Activated T-cell treated with anti-CD3 and anti-CD28 coated beads, Interleukin-2, amount 50 U/mL, for 72 hours (primary cell): ENCODE measurements at places on chromosomes 2 and 18. TPM values are rescaled to one million over a fixed set of nuclear protein-coding genes. Genes with fewer than 3 reads are reported as not detected.

The GRB14 gene
- total RNA-seq: not detected

The RSAD2 gene
- 5.4 TPM for total RNA-seq

The SERPINB3 gene
- not detected for total RNA-seq

The TCF23 gene
- not detected for total RNA-seq

The RFTN2 gene
- not detected for total RNA-seq

- no peak for DNase-seq
These were observed 58.7 kb downstream of the FASTKD2 start for GRCh38 chr2:206824087-206824618.

GRCh38 chr2:2707206-2707991, 376.3 kb upstream of the MYT1L start:
- DNase-seq: no peak

DNA sequence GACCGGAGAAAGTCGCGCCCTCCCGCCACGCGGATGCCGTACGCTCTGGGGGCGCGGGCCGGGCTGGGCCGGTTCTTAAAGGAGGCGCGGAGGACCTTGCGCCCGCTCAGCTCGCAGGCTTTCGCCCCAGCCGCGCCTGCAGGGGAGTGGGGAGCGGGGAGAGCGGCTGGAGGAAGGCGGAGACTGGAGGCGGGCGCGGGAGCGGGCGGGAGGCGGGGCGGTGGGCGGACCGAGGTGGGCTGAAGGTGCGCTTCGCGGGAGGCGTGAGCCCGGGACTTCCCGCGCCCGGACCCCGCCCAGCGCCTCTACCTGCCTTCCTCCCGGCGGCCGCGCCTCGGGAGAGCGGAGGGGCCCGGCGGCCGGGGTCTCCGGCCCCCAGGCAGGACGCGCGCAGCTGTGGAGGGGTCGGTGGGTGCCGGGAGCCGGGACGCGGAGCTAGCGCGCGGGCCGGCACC, at the start of gene ADRA2B:
Gene ADRA2B, minus strand, starts transcription at position 148 of the 455 bp plus-strand sequence. CDS start 422 bp downstream, outside the sequence.
- peak; percentile 78 for DNase-seq

DNA sequence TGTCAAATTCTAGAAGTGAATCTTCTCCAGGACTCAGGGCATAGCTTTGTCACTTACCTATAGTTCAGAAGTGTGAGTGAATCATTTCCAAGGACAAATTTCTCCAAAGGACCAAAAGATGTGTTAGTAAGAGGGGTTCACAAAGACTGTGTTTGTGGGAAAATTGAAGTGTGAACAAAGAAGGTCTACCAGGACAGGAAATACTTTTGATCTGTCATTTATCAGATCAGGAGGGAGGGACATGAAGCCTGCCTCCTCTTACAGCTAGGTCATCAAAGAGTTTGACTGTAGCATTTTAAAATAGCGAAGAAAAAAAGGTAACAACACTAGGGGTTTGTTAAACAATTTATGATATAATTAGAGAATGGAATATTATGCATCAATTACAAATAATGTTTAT, 2.0 kb upstream of the CD28 start:
- DNase-seq: no peak

DNA sequence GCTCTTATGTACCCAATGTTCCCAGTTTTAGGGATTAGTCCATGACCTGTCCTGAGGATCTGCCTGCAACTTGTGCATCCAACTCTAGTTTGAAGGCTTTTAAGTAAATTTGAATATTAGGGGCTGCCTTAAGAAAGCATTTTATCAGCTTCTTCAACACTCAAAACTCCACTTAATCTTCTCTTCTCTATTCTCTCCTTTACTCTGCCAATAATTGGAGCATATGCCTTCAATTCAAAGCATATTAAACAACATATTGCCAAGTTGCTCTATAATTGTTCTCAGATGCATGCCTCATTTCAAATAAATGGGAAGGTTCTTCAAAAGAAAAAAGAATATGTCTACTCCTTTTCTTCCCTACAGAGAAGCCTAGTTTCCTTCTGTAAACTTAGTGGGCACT, 84.8 kb upstream of the NCKAP5 start:
- no peak for DNase-seq

DNA sequence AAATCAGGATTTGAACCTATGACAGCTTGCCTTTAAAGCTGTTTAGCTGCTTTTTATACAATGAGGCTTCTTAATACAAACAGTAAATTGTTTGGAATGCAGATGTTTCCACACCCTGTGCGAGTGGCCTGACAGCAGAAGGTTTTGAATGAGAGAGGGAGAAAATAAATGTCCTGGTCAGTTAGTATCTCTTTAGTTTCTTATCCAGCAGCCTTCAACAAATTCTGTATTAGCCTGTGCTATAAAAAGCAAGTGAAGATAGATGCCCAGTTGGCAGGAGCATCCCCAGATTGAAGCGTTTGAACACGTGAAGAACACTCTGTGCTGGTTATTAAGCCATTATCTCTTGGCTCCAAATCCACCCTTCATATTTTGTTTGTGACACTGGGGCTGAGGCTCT, 70.6 kb downstream of the CERS6 start:
- no peak for DNase-seq

DNA sequence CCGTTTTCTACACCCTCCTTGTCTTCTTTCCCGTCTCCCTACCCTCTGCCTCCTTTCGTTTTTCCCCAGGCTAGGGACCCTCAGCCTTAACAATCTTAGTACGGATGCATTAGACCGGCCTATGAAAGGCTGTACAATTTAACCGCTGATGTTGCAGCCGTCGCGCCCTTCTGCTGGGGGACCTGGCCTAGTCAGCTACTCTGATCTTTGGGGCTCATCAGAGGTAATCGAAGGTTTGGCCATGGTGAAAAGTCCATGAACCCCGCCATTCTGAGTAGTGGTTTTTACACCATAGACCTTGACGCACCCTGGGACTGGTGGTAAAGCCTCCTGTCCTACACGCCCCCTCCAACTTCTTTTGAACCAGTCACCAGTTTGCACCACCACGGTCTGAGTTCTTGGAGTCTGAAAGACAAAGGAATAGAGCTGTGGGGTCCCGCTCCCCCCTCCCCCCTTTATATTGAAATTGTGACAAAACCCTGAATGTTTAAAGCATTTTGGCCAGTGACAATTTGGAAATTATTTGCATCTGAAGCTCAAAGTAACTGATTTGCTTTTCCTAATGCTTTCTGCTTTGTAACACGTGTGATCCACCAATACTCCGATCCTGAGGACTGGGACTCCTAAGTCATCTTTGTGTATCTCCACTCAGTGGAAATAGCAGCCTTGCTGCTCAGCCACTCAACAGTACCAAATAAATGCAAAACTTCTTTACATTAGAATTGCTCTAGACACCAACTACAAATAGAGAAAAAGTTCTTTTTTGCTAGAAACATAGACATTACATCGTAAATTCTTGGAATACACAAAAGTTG, 642 bp upstream of the SRSF7 start:
- DNase-seq: peak; percentile 39

DNA sequence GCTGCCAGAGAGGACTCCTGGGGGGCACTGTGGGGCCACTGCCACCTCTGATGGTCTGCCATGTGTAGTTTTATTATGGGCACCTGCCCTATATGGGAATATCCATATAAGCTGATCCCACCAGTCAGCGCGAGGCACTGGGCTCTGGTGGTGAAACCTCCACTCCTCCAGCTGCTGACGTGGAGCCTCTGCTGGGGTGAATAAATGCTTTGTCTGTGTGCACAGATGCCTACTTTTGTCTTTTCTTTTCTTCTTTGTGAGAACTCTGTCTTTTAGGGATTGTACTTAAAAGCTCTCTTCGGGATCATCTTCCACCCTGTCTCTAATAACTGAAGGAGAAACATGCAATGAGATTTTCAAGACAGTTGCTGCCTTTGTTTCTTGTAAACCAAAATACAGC, 68.9 kb upstream of the NCK2 start:
- DNase-seq: no peak

- DNase-seq: no peak
These were observed 5.9 kb upstream of the RPL37A start for GRCh38 chr2:216492597-216493333.

GRCh38 chr18:20971886-20972267, 139.7 kb downstream of the ROCK1 start:
- no peak for DNase-seq

GRCh38 chr2:168139852-168140251, 107.5 kb downstream of the STK39 start:
- no peak for DNase-seq

DNA sequence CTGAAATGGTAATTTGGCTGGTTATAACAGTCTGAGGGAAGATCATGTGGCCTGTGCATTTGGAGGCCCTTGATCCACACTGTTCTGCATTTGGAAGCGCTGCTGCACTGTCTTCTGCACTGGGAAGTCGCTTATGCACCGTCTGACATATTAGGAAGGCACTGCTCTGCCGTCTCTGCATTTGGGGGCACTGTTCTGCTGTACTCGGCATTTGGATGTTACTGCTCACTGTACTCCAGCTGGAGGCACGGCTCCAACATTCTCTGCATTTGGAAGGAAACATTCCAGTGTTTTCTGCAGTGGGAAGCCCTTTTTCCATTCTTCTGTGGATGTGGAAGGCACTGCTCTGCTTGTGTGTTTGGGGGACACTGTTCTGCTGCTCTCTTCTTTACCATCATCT, 9.6 kb upstream of the PROM2 start:
- DNase-seq: no peak

DNA sequence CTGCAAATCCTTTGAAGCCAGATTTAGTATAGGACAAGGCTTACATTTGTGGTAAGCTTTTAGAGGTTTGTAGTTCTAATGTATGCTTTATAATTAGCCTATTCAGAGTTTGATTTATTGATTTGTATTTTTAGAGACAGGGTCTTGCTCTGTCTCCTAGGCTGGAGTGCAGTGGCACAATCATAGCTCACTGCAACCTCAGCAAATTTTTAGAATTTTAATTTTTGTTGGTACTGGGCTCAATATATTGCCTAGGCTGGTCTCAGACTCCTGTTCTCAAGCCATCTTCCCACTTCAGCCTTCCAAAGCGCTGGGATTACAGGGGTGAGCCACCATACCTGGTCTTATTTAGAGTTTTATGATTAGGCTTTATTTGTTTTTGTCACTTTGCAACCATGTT, 4.5 kb downstream of the KCNJ13 start:
- DNase-seq: no peak

- DNase-seq: no peak
These were observed 5.1 kb downstream of the COMMD1 start for GRCh38 chr2:61910603-61911002.

DNA sequence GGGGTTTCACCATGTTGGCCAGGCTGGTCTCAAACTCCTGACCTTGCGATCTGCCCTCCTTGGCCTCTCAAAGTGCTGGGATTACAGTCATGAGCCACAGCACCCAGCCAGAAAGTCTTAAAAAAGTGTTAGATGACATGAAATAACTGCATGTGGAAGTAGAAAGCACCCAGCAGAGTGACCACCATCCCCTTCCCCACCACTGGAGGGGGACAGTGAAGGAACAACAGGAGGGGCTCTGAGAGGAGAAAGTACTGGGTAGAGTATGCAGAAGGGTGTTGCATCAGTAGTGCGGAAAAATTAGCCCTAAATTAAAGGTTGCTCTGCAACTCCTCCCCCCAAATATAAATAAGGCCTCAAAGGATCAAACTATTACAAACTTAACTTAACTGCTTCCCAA, 230.5 kb downstream of the ZNF521 start:
- DNase-seq: no peak

DNA sequence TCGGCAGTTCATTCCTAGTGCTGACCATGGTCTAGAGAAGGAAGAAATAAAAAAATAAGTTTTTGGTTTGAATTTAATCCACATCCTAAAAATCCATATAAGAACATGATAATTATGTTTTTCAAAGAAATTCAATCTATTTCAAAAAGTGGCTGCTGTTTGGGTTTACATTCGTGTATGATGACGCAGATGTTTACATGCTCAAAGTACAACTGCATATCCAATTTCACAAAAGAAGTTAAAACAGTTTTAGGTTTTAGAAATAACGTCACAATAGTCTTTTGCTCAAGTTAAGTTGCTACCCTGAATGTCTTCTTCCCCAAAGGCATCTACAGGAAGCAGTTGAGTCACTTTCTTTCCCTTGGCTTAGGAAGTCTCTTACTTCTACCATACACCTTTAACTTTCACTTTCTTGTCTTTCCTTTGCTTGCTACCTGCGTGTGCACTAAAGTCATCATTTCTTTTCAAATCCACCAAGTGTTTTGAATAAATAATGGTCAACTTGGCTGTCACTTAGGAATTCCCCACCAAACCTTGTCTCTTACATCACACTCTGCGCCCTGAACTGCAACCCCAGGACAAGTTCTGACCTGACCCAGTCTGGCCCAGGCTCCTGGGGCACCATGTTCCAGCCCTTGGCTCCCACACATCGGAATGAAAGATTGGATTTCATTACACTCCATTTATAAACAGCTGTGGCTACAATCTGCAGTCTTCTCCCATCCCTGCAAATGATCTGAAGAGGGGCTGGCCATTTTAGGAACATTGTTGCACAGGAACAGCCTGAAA, 28.4 kb downstream of the FAM237A start:
- DNase-seq: no peak

DNA sequence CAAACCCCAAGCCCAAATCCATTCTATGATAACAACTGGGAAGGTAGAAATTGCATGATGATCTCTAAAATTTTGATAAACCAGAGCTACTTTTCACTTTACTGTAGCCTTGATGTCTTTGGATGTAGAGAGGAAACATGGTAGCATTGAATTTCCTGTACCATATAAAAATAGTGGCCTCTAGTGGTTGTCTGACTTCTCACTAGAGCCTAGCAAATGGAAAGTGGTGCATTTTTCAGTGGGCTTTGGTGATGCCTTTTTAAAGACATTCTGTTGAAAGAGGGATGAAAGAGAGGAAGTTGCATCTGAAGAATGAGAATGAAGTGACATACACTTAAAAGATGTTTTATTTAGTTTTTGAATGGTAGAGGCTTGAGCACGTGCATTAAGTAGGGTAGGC, 662.2 kb downstream of the XIRP2 start:
- no peak for DNase-seq

DNA sequence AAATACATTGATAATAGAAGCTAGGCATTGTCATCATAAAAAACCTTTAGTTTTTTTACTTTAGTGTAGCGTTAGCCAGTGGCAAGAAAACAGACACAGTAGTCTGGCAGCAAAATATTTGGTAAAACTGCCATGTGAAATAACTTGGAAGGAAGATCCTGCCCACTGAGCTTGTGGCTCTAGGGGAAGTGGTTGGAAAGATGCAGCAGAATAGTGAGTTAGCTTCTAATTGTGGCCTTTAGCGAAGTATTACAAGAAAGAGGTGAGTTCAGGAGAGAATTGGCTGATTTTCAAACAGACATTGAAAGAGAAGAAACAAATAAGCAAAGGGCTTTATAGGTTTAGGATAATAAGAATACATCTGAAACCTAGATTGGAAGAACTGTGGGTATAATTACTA, 1887.8 kb upstream of the CELF4 start:
- DNase-seq: no peak

DNA sequence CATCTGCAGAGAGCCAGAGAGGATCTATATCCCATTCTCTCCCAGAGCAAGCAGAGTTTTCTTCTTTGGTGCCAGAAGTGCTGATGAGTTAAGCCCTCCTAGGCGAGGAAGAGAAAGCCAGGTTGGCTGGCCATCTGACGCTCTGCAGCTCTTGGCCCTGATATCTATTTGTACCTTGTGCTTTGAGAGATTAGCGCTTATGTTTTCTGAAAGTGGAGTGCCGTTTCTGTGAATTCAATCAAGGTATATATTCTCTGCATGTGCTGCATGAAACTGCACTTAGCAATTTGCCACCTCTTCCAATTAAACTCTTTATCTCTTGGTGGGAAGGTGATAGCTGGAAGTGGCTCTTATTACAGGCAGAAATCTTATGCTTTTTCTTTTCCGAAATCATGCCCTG, 177.5 kb downstream of the LPIN1 start:
- DNase-seq: no peak
